ENCODE measurements at places on chromosomes 1 and 21. TPM values are rescaled to one million over a fixed set of nuclear protein-coding genes. Genes with fewer than 3 reads are reported as not detected.

ABCA4 gene
- total RNA-seq, result 2.8 TPM

DNA sequence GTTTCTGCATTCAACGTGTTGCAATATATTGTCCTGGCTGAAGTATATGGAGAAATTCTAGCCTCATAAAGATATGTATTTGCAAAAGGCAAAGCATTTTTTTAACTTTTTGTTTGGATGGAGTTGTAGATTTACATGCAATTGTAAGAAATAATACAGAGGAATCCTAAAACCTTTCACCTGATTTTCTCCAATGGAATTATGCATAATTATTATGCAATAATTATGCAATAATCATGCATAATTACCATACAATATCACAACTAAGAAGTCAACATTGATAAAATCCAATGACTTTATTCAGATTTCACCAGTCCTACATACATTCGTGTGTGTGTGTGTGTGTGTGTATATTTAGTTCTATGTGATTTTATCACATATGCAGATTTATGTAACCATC lies 7.5 kb upstream of the MAP3K21 start:
- DNase-seq, result no peak

- no peak for DNase-seq
These were observed 9.9 kb downstream of the FAM3B start for GRCh38 chr21:41326414-41327080.

DNA sequence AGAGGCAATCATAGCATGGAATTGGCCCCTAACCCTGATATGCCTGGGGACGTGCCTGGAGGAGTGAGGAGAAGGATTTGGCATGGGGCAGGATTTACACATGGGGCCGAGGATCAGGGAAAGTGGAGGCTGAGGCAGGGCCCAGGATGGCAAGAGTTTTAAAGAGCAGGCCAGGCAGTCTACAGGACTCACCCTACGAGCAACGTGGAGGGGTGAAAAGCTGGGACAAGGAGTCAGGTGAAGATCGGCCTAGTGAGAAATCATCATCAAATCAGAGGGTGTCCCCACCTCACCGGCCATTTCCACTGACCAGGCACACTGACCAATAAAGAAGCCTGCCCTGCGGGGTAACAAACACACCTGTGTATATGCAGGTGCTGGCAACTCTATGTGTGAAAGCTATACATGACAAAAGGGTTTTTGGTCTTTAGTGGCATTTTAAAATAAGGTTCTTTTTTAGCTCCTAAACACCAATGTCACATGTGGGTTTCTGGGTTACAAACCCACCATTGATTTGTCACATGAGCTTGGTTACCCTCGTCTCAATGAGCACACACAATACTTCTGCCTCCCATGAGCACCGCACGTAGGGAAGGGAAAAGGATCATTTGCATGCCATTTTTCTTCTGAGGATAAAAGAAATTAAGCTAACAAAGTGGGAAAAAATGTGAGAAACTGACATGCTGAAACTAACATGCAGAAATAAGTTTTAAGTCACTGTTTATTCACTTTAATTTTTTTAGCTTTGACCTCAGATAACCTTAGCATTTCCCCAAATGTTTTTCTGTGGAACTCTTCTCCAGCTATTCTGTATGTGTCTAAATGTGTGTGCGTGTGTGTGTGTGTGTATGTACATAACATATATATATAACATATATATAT lies 168.1 kb upstream of the EDN2 start:
- DNase-seq, result peak; percentile 40

TCP10L gene
- not detected for total RNA-seq

DNA sequence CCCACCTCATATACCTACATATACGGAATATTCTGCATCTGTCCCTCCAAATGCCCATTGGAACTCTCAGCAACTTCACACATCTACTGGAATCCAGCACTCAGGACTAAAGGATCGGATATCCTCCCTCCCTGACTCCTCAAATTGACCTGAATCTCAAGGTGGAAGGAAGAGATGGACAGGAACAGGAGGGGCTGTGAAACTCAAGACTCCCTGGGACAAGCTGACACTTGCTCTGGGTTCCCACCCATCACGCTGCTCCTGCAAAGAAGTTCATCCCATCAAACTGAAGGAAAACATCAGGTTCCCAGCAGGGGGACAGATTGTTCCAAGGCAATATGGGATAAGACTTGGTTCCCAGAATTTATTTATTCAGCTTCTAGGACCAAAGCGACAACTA lies 30.3 kb upstream of the TIAM1 start:
- no peak for DNase-seq

DNA sequence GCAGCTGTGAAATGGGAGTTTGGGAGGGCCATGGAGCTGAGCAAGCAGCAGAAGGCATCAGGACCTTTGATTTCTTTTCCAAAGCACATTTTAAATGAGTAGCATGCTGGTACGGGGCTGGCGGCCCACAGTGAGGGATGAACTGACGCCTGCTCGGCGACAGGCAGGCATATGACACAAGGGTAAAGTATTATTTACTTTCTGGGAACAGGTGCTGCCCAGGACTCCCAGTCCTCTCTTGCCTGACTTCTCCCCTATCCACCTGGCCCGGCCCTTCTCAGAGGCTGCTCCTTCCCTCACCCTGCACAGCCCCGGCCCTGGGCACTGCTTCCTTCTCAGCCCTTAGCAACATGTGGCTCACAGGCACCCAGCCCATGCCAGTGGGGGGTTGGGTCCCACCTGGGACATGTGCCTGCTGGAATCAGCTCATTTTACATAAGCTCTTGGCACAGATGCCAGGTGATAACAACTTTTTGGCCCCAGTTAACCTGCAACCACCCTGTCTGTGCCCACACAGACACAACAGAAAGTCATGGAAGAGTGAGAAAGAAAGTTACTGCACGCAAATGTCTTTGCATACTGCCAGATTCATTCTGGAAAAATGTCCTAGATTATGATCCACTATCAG lies 112.3 kb upstream of the GADD45A start:
- DNase-seq, result no peak

DNA sequence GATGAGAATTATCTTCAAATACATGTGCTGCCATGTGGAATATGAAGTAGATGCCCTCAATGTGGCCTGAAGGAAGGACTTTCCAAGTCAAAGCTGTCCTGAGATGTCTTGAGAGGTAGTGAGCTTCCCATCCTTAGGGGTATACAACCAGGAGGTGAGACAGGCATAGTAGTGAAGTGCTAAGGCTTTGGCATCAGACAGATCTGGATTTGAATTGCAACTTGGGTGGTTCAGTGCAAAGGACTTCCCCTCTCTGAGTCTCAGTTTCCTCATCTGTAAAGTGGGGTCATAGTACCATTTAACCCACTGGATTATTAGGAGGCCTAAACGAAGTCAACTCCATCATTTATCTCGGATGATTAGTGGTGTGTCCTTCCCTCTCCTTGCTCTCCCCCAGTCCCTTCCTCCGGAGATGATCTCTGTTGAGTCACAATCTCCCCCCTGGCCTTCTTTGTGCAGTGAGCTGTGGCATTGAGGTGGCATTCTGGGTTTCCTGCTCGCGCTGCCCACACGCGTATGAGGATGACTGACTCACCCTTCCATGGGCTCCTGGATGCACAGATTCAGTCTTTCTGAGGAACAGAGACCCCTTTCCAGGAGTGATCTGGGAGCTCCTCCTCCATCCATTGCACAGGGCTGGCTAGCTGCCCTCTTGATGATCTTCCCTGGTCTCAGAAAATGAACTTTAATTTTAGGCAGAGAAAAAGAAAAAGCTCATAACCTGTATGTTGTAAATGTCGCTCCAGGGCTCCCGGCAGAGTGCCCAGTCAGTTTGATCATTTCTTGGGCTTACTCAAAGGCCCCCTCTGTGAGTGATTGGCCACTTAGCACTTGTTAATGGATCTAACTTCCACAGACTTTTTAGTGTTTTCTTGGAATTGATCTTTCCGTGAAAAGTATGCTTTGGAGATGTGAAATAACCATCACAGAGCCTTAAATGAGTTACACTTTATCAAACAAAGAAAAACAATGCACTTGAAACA lies 354.6 kb downstream of the PTPRU start:
- DNase-seq, result no peak

- DNase-seq, result no peak
These were observed 78.0 kb downstream of the MEGF6 start for GRCh38 chr1:3533067-3534048.

CA6 gene
- 49.2 TPM for total RNA-seq

- no peak for DNase-seq
These were observed 48.2 kb downstream of the CYP2J2 start for GRCh38 chr1:59878370-59878769.

DNA sequence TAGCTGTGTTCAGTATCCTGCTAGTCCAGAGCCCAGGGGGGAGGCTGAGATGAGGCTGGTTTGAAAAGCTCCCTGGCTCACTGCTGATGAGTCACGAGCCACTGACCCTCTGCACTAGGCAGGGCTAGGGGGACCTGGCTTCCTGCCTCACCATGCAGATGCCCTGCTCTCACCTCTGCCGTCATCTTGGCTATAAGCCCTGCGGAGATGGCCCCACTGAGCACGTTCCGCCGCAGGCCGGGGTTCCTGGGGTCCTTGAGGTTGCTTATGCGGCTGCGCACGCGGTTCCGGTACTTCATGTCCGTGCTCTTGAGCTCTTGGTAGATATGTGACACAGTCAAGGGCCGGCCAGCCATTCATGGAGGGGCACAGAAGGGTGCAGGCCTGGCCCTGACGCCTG lies 24.1 kb upstream of the ZNF436 start:
- DNase-seq, result peak; percentile 77

DNA sequence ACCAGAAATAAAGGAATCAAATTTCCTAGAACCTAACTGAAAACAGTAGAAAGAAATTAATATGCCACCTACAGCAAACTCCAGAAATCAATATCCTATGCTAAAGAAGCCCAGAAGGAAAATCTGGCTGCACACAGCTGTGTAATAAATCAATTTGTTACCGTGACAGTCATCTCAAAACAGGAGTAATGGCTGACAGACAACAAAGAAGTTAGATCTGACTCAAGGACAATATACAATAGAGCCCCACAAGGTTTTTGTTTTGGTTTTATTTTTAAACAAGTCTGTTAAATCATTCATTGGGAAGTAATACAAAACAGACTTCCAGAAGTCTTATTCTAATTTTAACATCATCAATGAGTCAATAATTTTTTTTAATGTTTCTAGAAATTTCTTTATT lies 168.4 kb downstream of the RERE start:
- DNase-seq, result no peak

KIF2C gene
- 5.0 TPM for total RNA-seq

COL8A2 gene
- 4.9 TPM for total RNA-seq

EDARADD gene
- total RNA-seq, result 10.1 TPM

GRCh38 chr1:151371370-151372057 lies 991 bp downstream of the SELENBP1 start:
- peak; percentile 86 for DNase-seq

GRCh38 chr1:167723707-167724323 lies 2.0 kb downstream of the MPZL1 start:
- no peak for DNase-seq

All from suprapubic skin (tissue), 4 donors.